ENCODE measurements at places on chromosomes 5 and 9.

DNA sequence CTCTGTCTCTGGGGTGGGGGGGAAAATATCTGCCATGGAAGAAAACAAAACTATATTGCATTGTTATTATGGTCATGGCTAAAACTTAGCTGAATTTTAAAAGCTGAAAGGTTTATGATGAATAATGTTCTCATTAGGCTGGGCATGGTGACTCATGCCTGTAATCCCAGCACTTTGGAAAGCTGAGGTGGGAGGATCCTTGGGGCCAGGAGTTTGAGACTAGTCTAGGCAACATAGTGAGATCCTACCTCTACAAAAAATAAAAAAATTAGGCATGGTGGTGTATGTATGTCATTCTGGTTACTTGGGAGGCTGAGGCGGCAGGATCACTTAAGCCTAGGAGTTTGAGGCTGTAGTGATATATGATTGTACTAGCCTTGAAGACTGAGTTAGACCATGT is 44.5 kb downstream of the IPO11 start:
- no peak for DNase-seq

DNA sequence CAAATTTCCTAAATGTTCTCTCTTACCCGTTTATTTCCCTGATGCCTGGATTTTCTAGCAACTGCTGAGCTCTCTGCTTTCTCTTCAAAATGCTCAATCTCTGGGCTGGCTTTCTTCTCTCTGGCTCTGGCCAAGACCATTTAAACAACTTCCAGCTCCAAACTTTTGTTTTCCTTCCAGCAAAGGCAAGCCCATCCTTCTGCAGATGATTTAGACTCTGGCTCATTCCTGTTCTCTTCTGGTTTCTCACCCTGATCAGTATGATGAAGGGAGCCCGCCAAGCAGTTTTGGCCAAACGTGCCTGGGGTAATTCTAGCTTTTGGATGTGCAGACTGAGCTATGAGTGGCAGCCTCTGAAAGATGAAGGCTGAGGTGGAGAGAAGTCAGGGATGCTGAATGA is 78.1 kb downstream of the HSPA4 start:
- no peak for DNase-seq

DNA sequence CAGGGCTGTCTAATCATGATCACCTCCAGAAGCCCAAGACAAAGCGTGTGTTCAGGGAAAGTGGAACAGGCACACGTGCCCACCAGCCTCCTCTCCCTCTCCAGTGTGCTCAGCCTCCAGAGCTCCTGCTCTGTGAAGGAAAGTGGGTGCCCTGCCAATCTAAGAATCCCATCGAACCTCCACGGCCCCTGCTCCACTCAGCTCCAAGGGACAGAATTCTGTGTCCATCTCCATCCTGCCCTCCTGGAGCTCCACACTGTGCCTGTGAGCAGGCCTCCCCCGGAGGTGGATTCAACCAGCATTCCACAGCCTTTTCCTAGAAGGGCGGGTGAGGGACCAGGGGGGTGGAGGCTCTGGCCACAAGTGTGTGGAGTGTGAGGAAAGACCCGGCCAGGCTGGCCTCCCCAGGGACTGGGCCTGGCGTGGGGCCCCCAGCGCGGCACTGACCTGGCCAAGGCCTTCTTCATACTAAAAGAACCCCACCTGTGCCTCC is 6.0 kb downstream of the EEIG1 start:
- DNase-seq = no peak

DNA sequence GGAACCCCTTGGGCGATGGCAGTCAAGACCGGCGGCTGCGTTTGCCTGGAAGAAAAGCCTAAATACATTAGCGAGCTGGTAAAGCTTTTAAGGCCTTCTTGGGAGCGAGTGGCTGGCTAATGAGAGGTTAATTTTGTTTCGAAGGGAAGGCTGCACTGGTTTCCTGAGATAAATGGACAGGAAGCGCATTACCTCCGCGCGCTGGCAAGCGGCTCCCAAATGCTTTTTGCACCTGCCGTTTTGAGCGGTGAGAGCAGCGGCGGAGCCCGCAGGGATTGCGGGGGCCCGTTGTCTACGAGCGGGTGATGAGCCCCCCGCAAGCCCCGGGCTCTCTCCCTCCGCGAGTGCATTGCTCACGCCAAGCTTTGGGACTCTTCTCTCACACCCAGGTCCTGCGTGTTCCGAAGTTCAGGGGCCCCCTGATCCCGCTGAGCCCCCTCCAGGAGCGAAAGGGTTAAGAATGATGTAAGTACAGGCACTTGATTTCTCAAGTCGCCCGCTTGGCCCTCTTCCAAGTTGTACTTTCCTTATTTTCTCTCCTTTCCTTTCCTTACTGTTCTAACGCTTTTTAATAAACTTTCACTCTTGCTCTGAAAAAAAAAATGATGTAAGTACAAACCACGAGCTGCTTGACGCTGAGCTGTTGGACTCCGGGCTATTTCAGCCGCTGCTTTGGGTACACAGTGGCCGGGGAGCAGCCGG is 3.1 kb upstream of the RGMB start:
- peak; percentile 65 for DNase-seq

- DNase-seq = no peak
Measured at GRCh38 chr5:31106278-31106677, 87.2 kb upstream of the CDH6 start.

DNA sequence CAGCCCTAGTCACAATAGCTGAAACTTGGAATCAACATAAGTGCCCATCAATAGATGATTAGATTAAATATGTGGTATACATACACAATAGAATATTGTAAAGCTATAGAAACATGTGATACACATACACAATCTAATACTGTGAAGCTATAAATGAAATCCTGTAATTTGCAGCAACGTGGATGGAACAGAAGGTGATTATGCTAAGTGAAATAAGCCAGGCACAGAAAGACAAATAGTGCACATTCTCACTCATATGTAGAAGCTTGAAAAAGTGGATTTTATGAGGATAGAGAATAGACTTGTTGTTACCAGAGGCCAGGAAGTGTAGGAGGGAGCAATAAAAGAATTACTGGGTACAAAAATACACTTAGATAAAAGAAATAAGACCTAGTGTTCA is 181.5 kb upstream of the TYRP1 start:
- no peak for DNase-seq

- DNase-seq = no peak
Measured at GRCh38 chr5:30113542-30113941, 1079.9 kb upstream of the CDH6 start.

GRCh38 chr9:92439921-92440750 is 15.9 kb upstream of the OMD start:
- no peak for DNase-seq

- DNase-seq = no peak
Measured at GRCh38 chr5:103145196-103145595, 25.1 kb downstream of the PPIP5K2 start.

GRCh38 chr5:155954701-155955445 is 372.1 kb upstream of the SGCD start:
- DNase-seq = no peak

DNA sequence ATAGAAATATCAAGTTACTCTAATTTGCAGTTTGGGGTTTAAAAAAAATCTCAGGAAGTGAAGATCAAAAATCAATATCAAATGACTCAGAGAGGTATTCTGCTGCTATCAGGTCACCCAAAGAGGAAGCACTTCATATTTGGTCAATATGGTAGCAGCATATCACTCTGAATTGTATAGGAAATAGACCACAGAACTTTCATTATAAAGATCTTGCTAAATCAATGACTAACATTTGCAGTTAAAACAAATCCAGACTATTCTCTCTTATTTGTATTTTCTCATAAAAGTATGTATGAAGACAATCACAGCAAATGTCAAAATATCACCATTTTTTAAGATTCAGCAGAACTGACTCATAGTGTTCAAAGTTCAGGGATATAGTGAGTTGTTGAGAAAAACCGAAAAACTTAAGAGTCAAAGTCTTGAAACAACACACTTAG is 105.8 kb upstream of the PCSK1 start:
- DNase-seq = no peak

DNA sequence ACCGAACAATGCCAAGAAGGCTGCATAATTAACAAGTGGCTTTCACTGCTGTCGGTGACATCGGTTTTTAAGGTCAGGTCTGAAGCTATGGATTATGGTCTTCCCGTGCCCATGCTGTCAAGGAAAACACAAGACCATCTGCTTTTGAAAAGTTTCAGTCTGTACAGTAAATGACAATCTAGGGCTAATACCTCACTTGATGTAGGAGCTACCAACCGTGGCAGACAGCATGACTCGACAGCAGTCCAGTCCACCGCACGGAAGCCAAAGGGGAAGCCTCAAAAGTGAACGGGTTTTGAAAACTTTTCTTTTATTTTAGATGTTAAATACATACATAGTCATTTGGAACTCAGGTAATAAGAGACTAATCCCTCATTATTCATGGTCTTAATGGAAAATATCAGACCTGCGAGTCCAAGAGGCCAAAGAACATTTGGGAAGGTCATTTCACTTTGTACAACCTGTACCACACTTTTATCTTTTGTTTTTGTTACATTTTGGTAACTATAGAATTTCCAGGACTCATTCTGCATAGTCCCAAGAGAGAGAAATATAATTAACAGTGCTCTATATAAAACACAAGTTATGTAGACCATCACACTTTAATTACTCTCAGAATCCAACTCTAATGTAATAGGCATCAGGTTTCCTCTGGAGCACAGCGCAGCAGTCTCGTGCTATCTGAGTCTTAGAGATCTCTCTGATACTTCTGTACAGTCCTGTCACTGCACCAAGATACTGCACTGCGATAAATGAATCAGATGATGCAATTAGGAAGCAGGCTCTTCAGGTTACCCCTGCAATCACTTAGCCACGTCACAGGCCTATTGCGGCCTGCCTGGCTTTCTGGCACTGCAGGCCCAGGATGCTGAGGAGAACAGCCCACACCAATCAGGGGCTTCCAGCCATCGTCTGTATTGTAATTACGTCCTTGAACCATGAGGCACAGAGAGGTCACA is 184.9 kb downstream of the FANCC start:
- no peak for DNase-seq

GRCh38 chr5:362978-363765 is 41.7 kb downstream of the AHRR start:
- no peak for DNase-seq

- DNase-seq = no peak
Measured at GRCh38 chr5:173954671-173955521, 34.1 kb upstream of the C5orf47 start.

DNA sequence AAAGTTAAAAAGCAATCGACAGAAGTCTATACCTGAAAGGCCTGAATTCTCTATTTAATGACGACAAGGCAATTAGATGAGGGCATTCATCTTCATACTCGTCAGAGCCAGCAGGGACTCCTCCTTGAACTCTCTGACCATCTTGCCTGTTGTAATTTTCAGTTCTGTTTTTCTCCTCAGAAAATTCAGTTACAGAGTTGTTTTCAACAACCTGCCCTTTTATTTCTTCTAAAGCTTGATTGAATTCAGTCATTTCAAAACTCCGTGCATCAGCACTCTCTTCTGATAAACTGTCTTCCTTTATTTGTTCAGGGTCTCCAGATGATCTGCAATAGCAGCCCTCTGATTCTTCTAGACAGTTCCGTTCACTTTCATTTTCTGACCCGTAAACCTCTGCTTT is 15.6 kb downstream of the RIOK2 start:
- no peak for DNase-seq

- DNase-seq = no peak
Measured at GRCh38 chr5:180008433-180008832, 63.1 kb downstream of the RNF130 start.

DNA sequence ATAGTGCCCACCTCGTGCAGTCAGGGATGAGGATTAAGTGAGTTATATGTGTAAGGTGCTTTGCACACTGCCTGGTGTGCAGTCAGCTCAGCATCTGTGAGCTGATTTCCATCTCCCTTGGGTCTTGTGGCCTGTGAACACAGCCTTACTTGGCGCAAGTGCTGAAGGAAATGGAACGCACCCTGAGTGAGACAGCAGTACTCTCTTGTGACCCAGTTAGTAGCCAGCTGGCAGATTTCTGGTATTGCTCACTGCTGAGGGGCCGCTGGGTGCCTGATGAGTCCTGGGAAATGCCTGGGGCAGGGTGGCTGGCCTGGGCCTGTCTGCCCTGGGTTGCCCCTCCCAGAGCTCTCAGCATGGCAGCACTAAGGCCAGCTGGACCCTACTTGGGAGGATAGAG is 90.9 kb upstream of the BOD1 start:
- DNase-seq = no peak

DNA sequence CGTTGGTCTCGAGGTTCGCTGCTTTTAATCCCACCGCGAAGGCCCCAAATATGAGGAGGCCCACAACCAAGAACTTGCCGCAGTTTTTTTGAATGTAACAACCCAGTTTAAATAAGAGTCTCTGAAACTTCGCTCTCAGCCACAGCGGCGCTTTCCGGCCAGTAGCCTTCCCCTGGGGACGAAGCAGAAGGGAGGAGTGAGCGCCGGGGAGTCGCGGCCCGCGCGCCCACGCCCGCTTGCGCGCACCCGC is 10.4 kb downstream of the PTCH1 start:
- no peak for DNase-seq

DNA sequence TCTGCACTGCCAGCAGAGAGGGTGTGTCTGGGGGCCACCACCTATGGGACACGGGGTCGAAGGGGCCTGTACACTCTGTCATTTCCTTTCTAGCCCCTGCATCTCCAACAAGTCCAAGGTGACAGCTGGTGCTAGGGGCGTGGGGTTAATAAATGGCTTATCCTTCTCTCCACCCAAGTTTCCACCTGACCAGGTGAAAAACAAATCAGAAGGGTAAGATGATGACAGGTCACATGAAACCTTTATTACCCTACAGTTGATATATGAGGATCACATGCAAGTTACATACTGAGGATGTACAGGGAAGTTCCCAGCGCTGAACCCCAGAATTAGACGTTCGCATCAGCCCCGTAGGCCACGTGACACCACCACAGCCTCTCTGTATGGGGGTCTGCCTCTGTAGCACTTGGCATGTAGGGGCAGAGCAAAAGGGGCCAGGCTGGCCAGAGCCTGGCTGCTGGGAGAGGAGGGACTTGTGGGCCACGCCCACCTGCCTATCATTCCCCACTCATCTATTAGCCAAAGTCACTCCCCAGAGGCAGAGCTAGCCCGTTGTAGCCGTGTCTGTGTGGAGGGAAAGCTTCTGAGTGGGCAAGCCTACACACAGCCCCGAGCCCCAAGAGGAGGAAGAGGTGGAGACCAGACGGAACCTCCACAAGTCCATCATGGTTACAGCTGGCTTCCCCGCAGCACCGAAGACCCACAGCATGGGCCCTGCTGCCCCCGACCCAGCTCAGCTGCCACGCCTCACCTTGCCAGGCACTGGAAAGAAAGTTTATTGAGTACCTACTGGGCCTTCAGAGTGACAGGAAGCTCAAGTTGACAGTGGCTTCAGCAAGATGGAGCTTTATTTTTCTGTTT is 2.2 kb downstream of the TMEM141 start:
- DNase-seq = peak; percentile 54

DNA sequence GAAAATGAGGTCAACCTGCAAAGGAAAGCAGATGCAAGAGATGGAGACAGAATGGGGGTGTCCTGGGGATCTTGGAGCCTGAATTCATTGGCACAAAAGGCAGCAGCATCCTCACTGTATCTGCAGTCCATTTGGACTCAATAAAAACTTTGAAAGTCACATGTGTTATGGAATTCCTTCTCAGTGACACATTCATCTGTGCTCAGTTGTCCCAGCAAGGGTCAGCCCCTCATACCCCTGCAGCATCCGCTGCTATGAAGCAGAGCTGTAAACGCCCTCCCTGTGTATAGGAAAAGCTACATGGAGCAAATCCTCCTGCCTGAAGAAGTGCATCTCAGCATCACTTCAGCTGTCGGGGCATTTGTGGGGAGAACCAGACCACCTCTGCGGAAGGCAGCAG is 14.5 kb upstream of the RARS1 start:
- no peak for DNase-seq
